ENCODE measurements at places on chromosomes 7 and 10.

DNA sequence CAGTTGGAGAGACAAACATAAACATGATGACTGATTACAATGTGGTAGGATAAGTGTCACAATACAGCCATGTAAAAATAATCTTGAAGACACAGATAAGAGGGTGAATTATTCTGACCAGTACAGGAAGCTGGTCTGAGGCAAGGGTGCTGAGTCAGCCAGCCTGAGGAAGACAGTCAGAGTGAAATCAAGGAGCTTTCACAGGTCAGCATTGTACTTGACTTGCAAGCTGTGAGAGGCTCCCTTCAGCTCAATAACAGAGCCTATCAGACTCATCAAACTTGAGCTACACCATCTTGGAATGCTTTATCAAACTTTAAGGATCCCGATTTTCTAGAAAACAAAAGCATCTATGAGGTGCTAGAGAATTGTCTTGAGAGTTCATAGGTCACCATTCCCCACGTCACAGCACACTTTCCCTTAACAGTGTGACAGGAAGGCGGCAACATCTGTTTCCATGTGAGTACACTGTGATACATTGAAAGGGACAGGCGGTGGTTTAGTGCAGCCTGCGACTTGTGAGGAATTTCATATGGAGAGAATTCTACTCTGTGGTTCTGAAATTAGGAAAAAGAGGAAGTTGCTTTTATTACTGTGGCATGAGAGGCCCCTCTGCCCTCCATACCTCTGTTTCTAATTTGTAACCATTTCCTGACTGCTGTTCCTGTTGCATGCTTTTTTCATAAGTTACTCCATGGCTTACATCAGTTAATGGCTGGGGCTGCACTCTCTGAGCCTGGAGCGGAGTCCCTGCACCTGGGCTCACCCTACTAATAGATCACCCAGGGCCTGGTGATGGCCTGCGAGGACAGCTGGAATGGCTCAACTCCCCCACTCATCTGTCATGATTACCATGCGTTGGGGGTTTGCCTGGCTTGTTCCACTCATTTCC lies 417.1 kb downstream of the SUGCT start:
- DNase-seq = no peak

DNA sequence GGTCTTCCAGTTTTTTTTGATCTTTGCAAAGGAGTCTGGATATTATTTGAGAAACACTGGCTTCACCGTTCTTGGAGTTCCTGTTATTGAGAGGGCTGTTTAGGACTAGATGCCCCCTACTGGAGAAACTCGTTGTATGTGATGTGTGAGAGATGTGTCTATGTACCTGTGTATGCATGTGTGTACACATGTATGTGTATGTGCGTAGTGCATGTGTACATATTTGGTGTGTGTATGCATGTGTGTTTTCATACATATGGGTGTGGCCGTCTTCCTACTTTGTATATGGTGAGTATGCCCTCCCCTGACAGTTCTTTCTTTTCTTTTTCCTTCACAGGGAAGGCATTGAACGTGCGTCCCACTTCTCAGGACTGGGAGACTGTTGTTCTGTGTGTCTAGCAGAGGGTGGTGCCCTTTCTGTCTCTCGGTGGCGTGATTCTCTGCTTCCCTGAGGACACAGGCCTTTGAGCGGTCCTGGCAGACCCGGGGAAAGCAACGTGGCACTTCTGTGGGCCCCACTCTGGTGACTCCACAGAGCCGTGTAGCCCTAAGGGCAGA lies 3.0 kb upstream of the CALHM3 start:
- peak; percentile 36 for DNase-seq

GRCh38 chr10:70528741-70529362 lies 50.3 kb downstream of the PALD1 start:
- DNase-seq = no peak

- no peak for DNase-seq
Observed at GRCh38 chr10:61223576-61223975, 229.6 kb downstream of the TMEM26 start.

DNA sequence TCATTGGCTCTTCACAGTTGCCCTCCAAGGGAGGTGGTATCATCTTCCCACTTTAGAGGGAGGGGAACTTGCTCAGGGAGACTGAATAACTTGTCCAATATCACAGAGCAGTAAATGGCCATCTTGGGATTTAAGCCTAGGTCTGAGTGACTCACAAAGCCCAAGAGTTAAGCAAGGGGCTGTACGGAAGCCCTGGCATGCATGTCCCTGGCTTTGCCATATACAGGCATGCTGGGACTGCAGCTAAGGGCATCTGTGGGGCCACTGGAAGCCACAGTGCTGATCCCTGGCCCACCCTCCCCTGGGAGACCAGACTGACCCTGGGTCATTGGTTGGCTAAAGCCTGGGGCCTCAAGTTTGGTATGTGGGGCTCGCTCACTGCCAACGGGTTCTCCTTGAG lies 3.1 kb downstream of the VSIR start:
- DNase-seq = no peak

GRCh38 chr10:5963071-5963470 lies 14.3 kb downstream of the IL15RA start:
- no peak for DNase-seq

GRCh38 chr10:11906714-11907113 lies 83.6 kb downstream of the PROSER2 start:
- no peak for DNase-seq

GRCh38 chr7:22061775-22062174 lies 116.1 kb upstream of the CDCA7L start:
- no peak for DNase-seq

DNA sequence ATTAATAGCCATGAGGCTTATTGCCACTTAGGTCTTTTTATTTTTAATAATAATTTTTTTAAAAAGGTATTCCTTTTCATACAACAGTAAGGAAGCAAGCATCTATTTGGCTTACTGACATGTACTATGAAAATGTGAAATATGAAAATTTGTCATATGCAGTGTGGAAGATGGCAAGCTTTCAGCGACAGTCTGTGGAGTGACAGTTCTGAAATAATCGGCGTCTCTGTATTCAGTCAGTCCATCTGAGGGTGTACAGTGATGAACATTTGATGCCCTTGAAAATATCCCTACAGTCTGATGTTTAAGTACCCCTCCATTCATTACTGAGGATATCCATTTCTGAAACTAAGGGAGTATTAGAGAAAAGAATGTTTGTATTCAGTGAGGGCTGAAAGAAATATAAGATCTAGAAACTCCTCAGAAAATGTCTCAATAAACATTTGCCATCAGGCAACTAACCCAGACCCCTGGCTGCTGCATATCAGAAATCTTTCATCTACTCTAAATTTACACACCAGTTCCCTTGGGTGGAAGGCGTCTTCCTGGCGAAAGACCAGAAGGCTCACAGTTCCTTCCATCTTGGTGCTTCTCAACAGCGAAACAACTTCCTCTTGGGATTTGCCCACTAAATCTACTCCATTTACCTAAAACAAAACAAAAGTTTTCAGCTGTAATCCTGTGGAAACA lies 440.6 kb downstream of the PARD3 start:
- no peak for DNase-seq

DNA sequence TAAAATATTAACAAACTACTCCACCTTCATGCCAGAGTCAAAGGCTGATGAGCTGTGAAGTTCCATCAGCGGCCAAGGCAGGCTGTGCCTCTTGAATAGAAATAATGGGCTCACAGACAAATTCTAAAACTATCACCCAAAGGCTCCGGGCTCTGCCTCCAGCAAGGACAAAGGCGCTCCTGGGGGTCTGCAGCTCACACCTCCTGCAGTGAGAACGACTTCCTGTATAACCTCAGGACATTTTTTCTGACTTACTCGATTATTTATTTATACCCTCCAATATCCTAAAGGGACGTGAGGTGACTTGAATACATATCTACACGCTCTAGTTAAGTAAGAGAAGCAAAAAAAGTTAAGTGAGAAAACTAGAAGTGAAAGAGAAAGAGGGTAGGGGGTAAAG lies 500.7 kb downstream of the CCSER2 start:
- no peak for DNase-seq

GRCh38 chr7:100543586-100543985 lies 4.6 kb downstream of the AGFG2 start:
- DNase-seq = no peak

GRCh38 chr7:120874016-120874415 lies 16.1 kb upstream of the TSPAN12 start:
- DNase-seq = no peak

DNA sequence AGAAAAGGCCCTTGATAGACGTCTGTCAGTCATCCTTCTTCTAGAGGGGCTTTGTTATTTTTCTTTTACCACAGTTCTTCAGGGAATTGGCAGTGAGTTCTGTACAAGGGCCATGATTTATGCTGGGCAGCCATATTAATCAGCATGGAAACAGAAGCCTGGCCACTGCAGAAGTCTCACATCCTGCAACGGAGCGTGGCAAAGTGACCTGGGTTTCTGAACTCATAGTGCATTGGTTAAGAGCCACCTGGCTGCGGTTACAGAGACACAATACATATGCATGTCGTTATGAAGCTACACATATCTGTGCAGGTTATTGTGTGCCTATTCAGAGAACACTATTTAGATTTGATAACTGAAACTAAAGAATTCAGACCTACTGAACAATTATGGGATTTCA lies 419.4 kb upstream of the CELF2 start:
- no peak for DNase-seq

GRCh38 chr10:86958116-86958900 lies at the start of gene SNCG:
SNCG (plus strand) TSS chr10:86958599; CDS start chr10:86958698, 99 bp downstream.
- DNase-seq = no peak

- no peak for DNase-seq
Observed at GRCh38 chr7:155410431-155410830, 47.5 kb upstream of the EN2 start.

- no peak for DNase-seq
Observed at GRCh38 chr7:14739841-14740185, 162.7 kb downstream of the DGKB start.

GRCh38 chr7:97439637-97440214 lies 292.2 kb upstream of the TAC1 start:
- no peak for DNase-seq

DNA sequence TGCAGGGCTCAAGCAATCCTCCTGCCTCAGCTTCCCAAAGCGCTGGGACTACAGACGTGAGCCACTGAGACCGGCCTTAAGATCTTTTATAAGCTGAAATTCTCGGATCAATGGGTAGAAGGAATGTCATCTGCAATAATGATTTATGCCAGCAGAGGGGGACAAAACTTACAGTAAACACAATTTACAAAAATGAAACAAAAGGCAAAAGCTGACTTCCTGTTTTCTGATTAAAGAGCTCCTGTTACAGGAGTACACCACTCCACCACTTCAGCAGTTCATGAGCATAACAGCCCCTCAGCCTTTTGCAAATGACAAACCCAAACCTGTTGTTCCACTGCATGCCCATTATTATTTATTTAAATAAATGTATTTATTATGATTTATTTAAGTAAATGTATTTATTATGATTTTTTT lies 88.5 kb upstream of the ATP6V0A4 start:
- DNase-seq = peak; percentile 64

GRCh38 chr7:129017933-129018538 lies 36.9 kb downstream of the TNPO3 start:
- DNase-seq = no peak
